Stimulated activated CD4-positive, alpha-beta T cell treated with anti-CD3 and anti-CD28 coated beads, Interleukin-12 subunit alpha, Interleukin-12 subunit beta, amount 100 ng/mL, for 4 hours (primary cell): ENCODE measurements at places on chromosomes 4 and X.

DNA sequence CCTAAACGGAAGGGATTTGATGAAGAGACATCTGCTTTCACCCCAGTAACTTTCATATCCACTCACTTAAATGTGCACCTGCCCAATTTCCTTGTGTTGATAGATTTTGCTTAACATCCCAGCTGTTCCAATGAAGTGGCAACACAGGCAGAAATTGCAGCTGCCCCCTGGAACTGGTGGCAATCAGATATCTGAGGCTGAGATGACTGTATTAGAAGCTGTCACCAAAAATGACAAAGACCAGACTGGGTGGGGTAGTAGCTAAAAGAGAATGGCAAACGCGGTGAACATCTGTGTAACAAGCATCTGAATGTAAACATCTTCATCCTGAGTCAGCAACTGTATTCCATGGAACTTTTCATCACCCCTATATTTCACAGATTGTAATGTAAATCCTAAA, 17.1 kb downstream of the GABRA2 start:
- DNase-seq: no peak

- no peak for DNase-seq
Measured at GRCh38 chr4:88979276-88979675, 77.7 kb downstream of the FAM13A start.

- no peak for DNase-seq
Measured at GRCh38 chrX:66680451-66680850, 41.6 kb upstream of the EDA2R start.

GRCh38 chr4:185212581-185212980, 3.2 kb downstream of the SNX25 start:
- DNase-seq: no peak

DNA sequence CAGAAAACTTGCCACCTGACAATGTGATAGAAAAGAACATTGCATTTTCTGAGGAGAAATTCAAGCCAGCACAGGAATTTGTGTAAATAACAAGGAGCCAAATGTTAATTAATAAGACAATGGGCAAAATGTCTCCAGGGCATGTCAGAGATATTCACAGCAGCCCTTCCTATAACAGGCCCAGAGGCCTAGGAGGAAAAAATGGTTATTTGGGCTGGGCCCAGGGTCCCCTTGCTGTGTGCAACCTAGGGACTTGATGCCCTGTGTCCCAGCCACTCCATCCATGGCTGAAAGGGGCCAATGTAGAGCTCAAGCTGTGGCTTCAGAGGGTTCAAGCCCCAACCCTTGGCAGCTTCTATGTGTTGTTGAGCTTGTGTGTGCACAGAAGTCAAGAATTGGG, 55.5 kb upstream of the GABRG1 start:
- no peak for DNase-seq

GRCh38 chr4:142777045-142777743, 68.9 kb downstream of the INPP4B start:
- DNase-seq: no peak

GRCh38 chrX:40868868-40869267, 133.5 kb upstream of the MED14 start:
- no peak for DNase-seq

- DNase-seq: no peak
Measured at GRCh38 chrX:15448010-15448639, 45.0 kb downstream of the PIR start.

DNA sequence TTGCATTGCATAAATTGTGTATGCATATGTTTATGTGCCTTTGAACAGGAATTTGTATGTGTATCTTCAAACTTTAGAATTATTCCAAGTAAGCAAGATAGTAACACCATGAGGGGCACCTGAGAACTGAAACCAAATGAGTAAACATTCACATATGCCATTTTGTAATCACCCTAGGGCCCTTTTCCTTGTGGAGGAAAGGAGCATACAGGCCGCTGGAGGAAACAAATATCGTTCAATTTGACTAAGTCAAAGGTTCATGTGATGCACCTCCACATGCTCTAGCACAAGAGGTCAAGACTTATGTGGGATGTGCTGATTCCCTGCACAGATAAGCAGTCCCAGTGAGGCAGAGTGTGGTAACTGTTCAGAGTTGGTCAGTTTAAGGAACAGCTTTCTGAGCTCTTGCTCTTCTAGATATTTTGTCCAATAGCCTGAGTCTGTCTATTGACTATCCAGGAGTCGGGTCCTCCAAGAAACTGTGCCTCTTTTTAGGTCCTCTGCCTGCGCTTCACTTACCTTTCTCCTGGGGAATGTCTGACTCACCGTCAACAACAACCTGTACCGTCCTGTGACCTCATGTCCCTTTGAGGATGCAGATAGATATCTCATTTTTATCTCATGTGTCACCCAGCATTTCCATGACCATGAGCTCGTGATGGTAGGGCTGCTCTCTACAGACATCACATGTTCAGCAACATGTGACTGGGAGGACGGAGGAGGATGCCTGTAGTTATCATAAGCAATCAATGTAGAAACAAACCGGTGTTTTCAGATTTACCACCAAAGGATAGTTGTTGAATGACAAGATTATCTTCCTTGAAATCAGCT, 196.9 kb downstream of the NWD2 start:
- DNase-seq: no peak

GRCh38 chr4:10589799-10590198, 94.8 kb downstream of the CLNK start:
- no peak for DNase-seq

DNA sequence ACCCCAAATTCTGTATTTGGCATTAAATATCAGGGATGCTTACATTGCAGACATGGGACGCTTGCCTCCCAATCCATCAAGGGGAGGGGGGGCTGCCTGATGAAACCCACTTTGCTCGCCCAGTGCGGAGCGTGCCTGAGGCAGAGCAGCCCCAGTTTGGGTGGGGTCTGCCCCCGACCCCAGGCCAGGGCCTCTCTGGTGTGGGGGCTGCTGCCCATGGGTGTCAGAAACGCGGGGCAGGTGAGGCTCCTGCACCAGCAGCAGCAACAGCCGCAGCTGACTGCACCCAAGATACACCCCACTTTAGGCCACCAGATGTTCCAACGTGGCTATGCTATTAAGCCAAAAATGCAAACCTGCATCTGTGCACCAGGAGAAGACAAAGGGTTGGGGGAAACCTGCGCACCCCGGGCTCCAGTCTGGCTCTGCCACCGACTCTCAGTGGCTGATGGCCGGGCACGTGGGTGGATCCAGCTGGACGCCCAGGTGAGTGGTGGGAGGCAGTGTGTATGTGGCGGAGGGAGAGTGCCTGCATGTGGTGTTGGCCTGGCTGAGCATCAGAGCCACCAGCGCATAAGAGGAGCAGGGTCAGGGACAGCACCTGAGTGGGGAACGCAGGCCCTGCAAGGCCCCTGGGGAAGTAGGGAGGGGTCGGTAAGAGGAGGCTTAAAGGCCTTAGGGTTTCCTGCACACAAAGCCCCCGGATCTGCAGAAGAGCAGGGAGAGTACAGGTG, 86.2 kb downstream of the ABLIM2 start:
- DNase-seq: no peak

- no peak for DNase-seq
Measured at GRCh38 chrX:97616883-97617530, 733.3 kb downstream of the RPA4 start.

- DNase-seq: no peak
Measured at GRCh38 chrX:41720125-41720779, 3.7 kb upstream of the GPR82 start.

- DNase-seq: no peak
Measured at GRCh38 chr4:169823685-169824084, 65.9 kb upstream of the HPF1 start.

DNA sequence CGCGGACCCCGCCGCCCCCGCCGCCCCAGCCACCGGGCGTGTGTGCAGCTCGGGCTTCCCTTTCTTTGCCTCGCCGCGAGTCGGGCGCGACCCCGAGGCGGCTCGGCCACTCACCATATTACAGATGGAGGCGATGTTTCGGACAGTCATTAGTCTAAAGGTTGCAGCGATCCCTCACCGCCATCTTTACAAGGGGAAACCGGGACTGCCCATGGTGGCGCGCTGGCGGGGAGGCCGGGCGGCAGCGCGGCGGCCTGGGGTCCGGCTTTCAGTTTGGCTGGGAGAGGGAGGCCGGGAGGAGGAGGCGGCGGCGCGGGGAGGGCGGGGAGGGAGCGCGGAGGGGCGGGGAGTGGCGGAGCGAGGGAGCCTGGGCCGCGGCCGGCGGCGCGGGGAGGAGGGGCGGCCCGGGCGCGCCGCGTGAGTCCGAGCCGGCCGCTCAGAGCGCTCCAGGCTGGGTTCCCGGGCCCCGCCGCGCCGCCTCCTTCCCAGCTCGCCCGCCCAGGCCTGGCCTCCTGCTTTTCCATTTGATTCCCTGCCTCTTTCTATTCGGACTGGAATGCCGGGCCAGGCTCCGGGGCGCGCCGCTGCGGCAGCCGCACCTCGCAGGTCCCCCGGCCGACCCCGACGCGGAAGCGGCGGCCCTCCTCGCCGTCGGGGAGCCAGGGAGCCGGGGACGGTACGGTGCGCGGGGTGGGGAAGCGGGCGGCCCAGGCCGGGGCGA, at the start of gene USP46:
USP46 (minus strand) TSS at position 301 of the 721 bp plus-strand sequence; CDS start at position 150, 151 bp downstream.
- peak; percentile 63 for DNase-seq

- DNase-seq: no peak
Measured at GRCh38 chr4:176319151-176319703, 539 bp upstream of the SPCS3 start.

- no peak for DNase-seq
Measured at GRCh38 chr4:159010563-159011260, 92.2 kb upstream of the RAPGEF2 start.

- no peak for DNase-seq
Measured at GRCh38 chr4:140719022-140719421, 37.2 kb downstream of the TBC1D9 start.

DNA sequence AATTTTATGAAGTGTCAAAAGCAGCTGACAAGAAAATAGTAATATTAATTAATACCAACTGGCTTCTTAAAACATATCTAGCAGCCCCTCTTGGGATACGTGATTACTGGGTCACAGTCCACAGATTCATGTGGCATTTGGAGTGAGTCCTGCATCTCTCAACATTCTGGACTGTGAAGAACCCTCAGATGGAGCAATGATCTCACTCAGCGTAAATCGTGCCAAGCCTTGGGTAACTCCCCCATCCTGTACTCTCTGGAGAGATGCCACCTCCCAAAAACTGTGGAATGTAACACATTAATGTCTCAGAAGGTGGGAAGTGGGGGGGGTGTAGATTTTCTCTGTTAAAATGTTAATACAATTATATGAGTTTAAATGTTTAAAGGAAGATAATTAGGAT, 118.2 kb upstream of the IQCM start:
- no peak for DNase-seq

- no peak for DNase-seq
Measured at GRCh38 chr4:98626350-98626749, 32.1 kb downstream of the TSPAN5 start.

GRCh38 chr4:4994312-4995097, 24.8 kb downstream of the CYTL1 start:
- DNase-seq: no peak

GRCh38 chr4:137980641-137981040, 261.5 kb downstream of the SLC7A11 start:
- DNase-seq: no peak

- DNase-seq: no peak
Measured at GRCh38 chrX:14817571-14817970, 55.3 kb downstream of the FANCB start.

DNA sequence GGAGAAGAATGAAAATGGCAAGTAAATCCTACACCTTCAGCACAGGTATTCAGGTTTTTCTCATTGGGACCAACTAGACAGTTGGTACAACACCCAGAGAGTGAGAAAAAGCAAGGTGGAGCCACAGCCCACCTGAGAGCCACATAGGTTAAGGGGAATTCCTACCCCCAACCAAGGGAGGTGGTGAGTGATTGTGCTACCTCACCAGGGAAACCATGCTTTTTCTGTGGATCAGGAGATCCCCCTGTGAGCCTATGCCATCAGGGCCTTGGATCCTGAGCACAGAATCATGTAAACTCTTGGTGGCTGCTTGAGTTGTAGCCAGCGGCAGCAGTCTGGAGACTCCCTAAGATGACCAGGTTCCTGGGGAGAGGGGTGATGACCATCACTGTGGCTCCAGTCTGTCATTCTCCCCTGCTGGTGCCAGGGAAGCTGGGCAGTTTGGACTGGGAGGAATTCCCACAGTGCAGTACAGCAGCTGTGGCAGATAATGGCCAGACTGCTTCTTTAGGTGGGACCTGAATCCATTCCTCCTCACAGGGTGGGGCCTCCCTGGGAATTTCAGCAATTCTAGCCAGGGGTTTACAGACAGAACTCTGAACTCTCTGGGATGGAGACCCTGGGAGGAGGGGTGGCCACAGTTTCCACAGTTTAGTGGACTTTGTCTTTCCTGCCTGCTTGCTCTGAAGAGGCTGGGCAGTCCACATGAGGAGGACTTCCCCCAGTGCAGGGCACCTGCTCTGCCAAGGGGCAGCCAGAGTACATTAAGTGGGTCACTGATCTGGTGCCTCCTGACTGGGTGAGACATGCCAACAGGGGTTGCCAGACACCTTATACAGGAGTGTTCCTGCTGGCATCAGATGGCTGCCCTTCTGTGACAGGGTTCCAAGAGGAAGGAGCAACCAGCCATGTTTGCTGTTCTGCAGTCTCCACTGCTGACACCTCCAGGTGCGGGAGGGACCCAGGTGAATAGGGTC, 43.2 kb downstream of the PARM1 start:
- DNase-seq: no peak

- DNase-seq: no peak
Measured at GRCh38 chr4:25580633-25581467, 74.8 kb upstream of the SLC34A2 start.

DNA sequence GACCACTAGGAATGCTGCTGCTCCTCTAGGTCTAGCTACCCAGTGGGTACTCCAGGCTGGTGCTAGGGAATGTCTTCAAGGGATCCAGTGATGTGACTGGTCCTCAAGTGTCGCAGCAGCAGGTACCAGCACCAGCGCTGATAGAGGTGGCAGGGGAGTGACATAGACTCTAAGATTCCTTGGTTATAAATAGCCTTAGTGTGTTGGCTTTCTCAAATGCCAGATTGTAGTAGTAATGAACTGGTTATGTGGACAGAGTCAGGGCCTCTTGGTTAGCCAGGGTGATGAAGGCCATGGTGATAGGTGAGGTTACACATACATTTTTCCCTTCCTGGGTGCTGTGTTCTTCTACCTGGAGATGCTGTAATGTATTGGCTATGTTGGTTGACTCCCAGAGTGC, 38.3 kb downstream of the DCLK2 start:
- DNase-seq: no peak

DNA sequence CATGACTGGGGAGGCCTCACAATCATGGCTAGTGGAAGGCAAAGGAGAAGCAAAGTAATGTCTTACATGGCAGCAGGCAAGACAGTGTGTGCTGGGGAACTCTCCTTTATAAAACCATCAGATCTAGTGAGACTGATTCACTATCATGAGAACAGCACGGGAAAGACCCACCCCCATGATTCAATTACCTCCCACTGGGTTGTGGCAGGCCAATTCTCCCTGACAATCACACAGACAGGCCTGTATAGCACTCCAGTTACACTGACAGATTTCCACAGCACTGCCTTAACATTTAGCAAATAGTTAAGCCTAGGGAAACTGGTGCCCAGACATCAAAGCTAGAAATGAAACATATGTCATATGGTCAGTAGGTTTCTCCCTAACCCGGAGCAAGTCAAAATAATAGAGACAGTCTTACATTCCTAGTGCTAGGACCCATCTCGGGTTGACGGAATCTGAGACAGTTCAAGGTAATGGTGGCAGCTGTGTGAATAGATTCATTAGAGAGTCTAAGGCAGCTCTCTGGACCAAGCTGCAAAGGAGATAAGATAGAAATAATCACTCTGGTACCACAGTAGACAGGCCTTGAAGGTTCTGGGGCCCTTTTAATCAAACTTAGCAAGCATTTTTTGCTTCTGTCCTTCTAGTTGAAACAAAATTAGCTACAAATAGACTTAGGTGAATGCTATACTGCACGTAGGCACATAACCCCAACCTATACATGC, 9.4 kb upstream of the HERC5 start:
- no peak for DNase-seq
